Stimulated activated CD8-positive, alpha-beta memory T cell treated with anti-CD3 and anti-CD28 coated beads, Interleukin-2, amount 100 ng/mL, for 48 hours (primary cell): ENCODE measurements at places on chromosomes 4 and X.

GRCh38 chrX:50888884-50889283 lies 21.7 kb upstream of the BMP15 start:
- DNase-seq = no peak

- no peak for DNase-seq
Observed at GRCh38 chrX:68196939-68197791, 236.1 kb downstream of the OPHN1 start.

- no peak for DNase-seq
Observed at GRCh38 chrX:9195199-9195880, 161.4 kb upstream of the FAM9B start.

- no peak for DNase-seq
Observed at GRCh38 chr4:81148576-81148975, 66.4 kb downstream of the PRKG2 start.

DNA sequence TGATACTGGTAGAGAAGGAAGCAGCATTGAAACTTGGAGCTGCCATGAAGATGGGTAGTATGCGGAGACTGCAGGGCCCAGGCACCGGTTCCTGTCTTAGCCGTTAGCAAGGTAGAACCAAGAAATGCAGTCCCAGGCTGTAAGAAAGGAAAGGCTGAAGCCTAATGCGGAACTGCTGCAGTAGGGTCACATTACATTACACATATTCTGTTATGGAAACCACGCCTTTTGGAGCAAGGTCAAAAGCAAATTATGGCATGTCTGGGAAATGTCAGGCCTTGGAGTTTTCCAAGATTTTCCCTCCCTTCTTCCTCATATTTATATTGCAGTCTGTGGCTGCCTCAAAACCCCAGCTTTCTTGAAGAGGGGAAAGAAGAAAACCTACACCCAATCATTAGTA lies 204.8 kb upstream of the RASGEF1B start:
- no peak for DNase-seq

DNA sequence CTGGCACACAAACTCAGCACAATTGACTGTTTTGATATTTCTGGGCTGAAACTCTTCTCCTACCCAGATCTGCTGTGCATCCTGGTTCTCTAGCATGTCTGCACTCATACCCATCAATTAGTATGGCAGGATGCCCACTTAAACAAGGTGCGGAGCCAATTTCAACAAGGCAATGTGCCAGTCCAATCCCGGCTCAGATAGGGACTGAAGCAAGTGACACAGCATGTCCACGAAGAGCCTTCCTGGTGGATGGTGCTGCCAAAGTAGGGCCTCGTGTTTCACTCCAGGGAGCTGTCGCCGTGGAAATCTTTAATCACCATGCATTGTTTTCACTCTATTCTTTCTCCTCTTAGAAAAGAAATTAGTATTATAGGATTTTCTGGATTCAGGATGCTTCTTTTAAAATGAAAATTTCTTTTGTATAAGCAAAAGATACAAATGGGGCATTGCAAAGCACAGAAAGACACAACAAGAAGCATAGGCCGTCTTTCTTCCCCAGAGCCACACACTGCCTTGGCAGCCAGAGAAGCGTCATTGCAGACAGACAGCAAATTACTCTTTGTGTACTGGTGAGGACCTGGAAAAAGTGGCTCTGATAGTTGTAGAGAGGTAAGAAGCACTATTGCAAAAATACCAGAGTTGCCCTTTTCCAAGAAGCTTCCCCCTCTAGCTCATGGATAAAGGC lies 40.6 kb upstream of the LSM6 start:
- no peak for DNase-seq

GRCh38 chr4:8653326-8654000 lies 60.9 kb downstream of the CPZ start:
- DNase-seq = no peak

DNA sequence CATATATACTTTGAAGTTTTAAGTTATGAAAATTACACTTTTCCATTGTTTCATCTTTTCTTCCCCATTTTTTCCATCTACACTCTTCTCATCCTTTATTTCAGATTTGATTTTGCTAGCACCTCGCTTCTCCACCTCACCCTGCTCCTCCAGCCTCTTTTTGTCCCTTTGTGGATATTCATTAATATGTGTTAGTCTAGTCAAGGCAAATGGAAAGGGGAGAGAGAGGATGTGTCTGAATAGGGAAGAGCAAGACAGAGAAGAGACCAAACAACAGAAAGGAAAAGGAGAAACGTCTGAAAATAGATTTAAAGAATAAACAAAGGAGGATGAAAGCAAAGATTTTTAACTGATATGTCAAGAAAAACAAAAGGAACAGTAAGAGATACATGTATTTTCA lies 24.1 kb downstream of the GPM6A start:
- no peak for DNase-seq

- no peak for DNase-seq
Observed at GRCh38 chr4:82491251-82491960, 61.0 kb downstream of the ENOPH1 start.

DNA sequence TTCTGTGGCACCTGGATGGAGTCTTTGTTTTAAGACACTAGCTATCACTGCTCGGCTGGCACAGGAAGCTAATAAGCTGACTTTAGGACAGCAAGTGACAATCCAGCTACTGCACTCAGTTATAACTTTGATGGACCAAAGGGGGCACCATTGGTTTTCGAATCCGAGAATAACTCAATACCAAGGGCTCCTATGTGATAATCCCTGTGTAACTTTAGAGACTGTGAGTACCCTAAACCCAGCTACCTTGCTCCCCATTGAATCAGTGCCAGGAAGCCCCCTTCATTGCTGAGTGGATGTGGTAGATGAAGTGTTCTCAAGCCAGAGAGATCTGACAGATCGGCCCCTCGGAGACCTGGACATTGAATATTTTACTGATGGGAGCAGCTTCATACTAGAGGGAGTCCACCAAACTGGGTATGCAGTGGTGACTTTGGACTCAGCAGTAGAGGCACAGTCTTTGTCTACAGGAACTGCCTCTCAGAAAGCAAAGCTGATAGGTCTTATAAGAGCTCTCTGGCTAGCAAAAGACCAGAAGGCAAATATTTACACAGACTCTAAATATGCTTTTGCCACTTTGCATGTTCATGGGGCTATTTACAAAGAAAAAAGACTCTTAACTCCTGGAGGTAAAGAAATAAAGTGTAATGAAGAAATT lies 35.5 kb upstream of the UGT2B7 start:
- DNase-seq = no peak

DNA sequence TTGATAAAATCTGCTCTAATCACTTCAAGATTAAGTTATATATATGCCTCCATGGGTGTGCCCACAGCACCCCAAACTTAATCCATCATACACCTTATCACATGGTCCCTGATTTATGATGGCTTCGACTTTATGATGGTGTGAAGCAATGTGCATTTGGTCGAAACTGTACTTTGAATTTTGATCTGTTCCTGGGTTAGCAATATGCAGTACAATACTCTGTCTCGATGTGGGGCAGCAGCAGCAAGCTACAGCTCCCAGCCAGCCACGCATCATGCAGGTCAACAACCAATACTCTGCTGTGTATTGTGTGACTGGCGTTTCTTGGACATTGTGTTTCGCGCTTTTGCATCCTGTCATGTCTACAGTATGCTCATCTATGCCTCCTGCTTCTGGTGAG lies 62.6 kb downstream of the MCUB start:
- DNase-seq = no peak

GRCh38 chrX:43840265-43840664 lies 42.0 kb downstream of the MAOB start:
- DNase-seq = no peak

DNA sequence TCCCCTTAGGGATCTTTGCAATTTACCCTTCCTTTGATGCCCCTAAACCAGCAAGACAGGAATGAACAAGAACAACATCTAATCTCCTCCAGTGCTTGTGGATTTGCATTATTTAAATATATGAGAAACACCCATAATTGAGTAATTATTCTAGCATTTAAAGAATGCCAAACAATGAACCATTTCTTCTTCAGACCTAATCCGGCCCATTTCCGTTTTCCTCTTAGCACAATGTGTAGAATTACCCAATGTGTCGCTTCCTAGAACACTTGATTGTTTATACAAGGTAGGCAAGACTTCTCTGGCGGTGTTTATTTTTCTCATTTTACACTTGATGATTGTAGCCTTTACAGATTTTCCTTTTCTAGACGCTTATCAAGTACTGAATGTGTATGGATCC lies 43.5 kb downstream of the CLDN34 start:
- DNase-seq = no peak

DNA sequence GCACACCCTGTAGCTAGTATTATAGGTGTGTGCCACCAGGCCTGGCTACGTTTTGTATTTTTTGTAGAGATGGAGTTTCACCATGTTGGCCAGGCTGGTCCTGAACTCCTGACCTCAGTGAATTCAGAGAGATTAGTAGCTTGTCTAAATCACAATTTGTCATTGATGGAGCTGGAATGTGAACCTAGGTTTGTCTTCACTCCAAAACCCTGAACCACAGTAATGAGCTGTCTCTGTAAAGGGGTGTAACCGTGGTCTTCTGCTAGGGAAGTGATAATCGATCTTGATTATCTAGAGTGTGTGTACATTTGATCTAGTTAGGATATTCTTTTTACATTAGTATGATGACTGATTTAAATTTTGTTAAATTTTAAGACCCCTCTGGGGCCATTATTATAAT lies 8.3 kb downstream of the ARHGAP10 start:
- no peak for DNase-seq

GRCh38 chr4:102560571-102561341 lies 59.6 kb downstream of the NFKB1 start:
- no peak for DNase-seq

- no peak for DNase-seq
Observed at GRCh38 chrX:129728061-129728460, 10.7 kb upstream of the XPNPEP2 start.

DNA sequence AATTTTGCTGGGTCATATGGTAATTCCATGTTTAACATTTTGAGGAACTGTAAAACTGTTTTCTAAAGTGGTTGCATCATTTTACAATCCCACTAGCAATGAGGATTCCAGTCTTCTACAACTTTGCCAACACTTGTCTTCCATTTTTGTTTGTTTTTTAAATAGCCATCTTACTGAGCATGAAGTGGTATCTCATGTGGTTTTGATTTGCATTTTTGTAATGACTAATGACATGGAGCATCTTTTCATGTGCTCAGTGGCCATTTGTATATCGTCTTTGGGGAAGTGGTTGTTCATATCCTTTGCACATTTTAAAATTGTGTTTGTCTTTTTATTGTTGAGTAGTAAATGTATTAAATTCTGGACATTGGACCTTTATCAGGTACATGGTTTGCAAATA lies 94.7 kb downstream of the TMEM131L start:
- no peak for DNase-seq

- DNase-seq = no peak
Observed at GRCh38 chr4:4358093-4358854, 28.6 kb upstream of the NSG1 start.

- DNase-seq = no peak
Observed at GRCh38 chrX:133473451-133473850, 58.2 kb upstream of the GPC4 start.

DNA sequence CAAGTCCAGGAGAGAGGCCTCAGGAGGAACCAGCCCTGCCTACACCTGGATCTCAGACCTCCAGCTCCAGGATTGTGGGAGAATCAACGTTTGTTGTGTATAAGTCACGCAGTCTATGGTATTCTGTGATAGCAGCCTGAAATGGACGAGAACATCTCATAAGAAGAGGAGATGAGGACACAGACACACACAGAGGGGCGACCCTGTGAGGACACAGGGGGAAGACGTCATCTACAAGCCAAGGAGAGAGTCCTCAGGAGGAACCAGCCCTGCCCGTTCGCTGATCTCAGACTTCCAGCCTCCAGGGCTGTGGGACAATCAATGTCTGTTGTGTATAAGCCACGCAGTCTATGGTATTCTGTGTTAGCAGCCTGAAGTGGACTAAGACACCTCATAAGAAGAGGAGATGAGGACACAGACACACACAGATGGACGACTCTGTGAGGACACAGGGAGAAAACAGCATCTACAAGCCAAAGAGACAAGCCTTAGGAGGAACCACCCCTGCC lies 20.3 kb downstream of the P2RY8 start:
- no peak for DNase-seq

- DNase-seq = no peak
Observed at GRCh38 chr4:6175426-6175825, 24.9 kb downstream of the JAKMIP1 start.

GRCh38 chr4:111228874-111229273 lies 606.0 kb upstream of the PITX2 start:
- no peak for DNase-seq

DNA sequence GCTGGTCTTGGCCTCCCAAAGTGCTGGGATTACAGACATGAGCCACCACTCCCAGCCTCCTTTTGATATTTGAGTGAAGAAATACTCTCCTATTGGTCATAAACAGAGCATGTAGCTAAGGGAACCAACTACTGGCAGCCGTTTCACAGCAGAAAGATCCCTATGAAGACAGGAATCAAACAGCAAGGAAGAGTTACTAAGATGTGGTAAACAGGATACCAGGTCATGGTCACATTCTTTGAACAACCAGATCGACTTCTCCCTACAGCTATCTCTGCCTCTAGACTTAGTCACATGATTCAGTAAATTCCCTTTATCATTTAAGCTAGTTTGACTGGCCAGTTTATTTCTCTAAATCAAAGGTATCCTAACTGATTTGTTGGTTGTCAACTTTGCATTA lies 9.0 kb upstream of the HNRNPD start:
- no peak for DNase-seq

DNA sequence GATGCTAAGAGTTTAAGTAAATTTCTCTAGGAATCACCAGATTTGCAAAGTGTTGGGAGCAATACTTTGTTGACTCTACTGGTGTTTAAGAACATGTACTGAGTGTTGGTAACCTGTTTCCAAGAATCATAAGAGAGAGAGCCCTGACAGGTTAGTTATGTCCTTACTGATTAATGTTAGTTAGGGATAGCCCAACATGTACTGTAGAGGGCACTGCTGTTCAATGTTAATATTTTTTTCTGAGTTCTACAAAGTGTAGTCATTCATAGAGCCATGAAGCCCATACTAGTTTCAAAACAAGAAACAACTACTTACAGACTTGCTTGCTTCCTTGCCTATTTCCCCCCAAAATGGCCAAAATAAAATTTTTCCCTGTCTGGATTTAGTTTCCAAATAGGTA lies 11.9 kb downstream of the TMPRSS11D start:
- DNase-seq = no peak

DNA sequence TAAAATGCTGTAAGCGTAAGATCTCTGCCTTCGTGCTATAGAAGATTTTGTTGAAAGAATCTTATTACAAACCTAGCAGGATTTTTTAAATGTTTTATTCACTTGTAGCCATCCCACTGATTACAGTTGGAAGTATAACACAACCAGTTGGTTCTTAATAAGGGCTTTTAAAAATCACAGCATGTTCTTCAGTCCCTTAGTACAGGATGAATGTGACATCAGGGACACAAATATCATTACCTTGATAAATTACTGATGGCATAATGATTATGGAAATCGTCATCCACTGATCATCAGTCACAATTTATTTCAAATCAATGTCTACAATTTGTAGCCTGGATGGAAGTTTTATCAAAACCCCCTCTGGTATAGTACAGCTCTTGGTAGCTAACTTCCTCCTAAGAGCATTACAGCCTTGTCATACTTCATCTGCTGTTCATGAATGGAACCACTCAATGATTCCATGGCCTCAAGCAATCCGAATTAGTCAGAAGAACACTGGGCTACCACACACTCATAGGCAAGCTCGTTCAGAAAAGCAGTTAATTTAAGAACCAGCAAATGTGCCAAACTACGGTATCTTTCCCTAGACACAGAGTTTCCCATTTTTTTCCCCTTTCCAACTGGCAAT lies 389.2 kb upstream of the TENM3 start:
- DNase-seq = no peak
